ENCODE measurements at places on chromosomes 1 and 21.

- DNase-seq, result no peak
Measured at GRCh38 chr1:59685666-59686065, 129.1 kb upstream of the HOOK1 start.

DNA sequence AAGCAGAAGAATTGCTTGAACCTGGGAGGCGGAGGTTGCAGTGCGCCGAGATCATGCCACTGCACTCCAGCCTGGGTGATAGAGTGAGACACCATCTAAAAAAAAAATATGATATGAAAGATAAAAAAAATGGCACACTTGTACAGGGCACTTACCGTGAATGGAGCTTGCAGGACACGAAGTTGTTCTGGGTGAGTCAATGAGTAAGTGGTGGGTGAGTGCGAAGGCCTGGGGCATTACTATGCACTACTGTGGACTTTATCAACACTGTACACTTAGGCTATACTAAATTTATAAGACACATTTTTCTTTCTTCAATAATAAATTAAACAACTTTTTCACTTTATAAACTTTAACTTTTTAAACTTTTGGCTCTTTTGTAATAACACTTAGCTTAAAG lies 37.0 kb downstream of the TNFRSF8 start:
- no peak for DNase-seq

- DNase-seq, result no peak
Measured at GRCh38 chr1:11748294-11749202, 12.6 kb downstream of the AGTRAP start.

DNA sequence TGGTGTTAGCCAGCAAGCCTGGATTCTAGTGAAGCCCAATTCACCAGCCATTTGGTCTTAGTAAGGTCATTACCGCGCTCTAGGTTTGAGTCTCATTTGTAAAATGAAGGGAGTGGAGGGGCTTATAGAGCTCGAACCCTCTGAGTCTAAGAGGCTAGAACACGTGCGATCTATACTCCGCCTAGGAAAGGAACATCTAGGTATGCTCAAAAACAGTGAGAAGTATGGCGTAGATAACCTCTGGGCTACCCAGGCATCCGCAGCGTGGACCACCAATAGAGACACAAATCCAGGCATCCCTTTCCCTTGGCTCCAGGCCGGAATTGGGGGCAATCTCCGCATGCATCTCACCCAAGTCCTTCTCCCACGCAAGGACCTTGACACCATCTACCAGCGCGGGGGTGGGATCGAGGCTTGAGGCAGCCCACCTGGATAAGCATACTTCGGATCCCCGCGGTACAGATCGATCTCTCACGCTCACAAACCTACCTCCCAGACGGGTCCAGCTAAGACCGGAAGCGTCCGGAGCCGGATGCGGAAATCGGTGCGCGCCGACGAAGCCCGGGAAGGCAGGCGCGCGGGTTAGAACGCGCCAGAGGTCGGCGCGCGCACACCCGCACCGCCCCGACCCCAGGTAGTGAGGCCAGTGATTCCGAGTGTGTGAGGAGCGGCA lies at the start of gene METTL25B:
METTL25B (plus strand) TSS at position 544 of the 673 bp plus-strand sequence. CDS start 636 bp downstream, outside the sequence.
- peak; percentile 86 for DNase-seq

DNA sequence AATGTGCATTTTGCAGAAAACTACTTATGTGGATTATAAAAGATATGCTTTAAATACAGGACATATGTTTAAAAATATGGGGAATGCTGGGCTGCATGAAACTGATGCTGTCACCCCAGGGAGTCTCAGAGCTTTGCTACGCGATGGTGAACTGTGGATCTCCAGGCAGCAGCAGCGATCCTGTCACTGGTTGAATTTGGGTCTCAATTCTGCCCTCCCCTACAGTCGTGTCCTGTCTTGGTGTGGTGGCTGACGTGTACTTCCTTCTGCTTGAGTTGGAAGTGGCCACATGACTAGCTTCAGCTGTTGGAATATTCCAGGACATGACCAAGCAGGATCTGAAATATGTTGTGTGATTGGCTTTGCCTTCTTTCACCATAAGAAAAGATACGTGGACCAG lies 222.9 kb upstream of the AJAP1 start:
- DNase-seq, result no peak

GRCh38 chr1:147892216-147892615 lies 10.4 kb upstream of the GJA8 start:
- peak; percentile 8 for DNase-seq

GRCh38 chr1:203536980-203537455 lies 43.1 kb downstream of the OPTC start:
- no peak for DNase-seq

DNA sequence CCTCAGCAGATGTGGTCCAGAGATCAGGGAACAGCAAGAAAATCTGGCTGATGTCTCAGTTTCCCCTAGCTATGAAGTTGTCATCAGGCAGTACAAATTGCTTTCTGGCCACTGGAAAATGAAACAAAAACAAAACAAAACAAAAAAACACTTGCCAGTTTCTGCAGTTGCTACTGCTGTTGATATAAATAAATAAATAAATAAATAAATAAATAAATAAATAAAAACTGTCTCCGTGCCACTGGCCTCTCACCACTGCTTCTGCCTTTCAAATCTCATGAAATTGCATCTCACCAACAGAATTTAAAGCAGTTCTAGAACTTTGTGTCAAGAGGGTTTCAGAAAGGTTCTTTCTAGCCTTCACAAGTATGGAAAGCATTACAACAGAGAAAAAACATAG lies 62.9 kb downstream of the C1orf87 start:
- DNase-seq, result no peak

- DNase-seq, result no peak
Measured at GRCh38 chr21:45029298-45029947, 45.0 kb upstream of the ADARB1 start.

GRCh38 chr1:20359451-20360330 lies 69.0 kb downstream of the VWA5B1 start:
- DNase-seq, result peak; percentile 64

DNA sequence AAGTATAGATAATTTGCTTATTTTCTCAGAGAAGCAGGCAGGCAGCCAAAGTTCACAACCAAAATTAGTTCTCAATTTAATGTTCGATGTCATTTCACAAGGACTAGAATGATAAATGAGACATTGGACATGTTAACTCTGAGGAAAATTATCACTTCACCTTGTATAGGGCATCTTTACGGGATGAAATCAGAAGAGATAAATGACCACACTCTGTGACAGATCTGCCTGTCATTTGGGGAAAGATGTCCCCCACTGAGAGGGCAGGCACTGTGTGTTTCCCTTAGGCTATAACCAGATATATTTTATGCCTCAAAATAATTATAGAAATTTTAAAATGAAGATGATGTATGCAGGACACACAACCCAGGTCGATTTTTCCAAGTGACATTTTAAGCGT lies 642.9 kb downstream of the BRINP3 start:
- no peak for DNase-seq

DNA sequence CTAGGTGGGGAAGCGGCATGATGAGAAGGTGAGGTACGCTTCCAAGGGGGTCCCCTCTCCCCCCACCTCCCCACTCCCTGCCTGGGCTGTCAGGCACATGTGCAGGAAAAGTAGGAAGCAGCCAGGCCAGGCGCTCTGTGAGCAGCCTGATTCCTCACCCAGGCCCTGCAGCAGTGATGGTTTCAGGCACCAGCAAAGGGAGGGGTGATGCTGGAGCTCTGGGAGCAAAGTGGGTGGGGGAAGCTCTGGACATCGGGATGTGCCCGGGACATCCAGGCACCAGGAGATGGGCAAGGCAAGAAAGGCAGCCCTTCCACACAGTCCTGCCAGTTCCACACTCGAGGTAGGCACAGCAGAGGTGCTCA lies 106.1 kb downstream of the CRYAA start:
- no peak for DNase-seq

GRCh38 chr1:116972674-116973030 lies 28.9 kb upstream of the CD101 start:
- no peak for DNase-seq

- DNase-seq, result peak; percentile 40
Measured at GRCh38 chr1:225426395-225427234, 1.2 kb downstream of the LBR start.

DNA sequence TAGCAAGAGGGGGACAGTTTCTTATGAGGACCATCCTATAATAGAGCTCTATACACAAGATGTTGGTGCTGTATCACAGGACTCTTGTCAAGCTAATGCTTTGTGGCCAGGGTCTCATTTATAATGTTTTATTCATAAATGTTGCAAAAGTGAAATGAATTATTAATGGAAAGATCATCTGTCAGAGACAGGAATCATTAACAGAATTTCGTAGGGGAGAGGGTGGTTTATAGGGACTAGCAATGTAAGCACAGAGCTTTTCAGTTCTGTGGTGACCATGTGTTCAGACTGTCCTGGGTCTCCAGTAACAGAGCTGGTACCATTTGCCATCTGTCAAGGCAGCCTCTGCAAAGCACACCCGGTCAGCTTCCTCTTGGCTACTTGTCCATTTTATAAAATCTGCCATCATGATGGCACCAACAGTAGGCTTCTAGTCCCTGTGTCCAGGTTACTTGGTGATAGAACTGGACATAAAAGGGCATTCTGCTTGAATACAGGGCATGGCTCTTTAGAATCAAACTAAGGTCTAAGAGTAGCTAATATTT lies 36.2 kb downstream of the LPAR3 start:
- no peak for DNase-seq

DNA sequence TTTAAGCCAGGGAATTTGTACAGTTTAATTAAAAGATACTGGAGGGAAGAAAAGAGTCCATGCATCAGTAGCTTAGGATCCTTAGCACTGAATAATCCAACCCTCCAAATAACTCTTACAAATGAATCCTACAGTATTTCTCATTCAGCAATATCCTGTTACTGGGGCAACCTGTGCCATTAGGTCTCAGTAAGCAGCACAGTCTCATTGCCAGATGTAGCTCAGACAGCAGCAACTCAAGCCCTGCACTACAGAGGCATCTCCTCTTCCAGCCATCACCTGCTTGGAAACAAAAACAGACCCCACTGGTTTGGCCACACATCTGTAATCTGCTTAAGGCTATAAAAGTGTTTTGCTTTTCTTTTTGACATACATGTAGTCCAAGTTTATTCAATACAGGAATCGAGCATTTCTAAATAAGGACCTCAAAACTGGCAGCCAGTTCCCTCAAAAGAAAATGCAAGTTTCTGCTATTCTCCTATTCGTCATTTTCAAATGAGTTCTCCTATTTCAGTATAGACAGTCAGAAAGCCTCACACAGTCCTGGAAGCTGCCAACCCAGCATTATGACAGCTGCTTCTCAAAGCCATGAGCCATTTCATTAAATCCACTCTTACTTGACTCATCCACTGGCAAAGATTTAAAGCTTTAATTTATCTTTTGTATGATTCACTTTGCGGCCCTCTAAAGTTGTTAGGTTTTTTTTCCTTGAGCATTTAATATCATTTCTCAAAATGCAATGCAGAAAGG lies 129.0 kb downstream of the APP start:
- no peak for DNase-seq

- DNase-seq, result no peak
Measured at GRCh38 chr1:209650454-209650853, 1.8 kb downstream of the LAMB3 start.

- DNase-seq, result no peak
Measured at GRCh38 chr1:89941110-89941766, 53.7 kb upstream of the ZNF326 start.

DNA sequence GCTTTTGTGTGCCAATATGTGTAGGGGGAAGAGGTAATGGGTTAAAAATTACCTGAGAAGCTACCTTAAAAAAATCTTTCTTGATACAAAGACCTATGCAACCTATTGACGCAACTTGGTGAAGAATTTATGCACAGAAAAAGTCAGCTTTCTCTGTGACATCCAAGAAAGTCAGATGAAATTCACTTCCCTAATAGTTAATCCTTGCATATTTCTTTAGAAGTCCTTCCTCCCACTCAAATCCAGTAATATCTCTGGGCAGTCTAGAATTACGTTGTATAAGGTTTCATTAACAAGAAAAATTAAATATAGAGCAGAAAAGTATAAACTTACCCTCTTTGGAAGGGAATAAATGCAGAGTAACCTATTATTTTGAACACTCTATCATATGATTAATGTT lies 2.9 kb downstream of the UBAP2L start:
- no peak for DNase-seq

DNA sequence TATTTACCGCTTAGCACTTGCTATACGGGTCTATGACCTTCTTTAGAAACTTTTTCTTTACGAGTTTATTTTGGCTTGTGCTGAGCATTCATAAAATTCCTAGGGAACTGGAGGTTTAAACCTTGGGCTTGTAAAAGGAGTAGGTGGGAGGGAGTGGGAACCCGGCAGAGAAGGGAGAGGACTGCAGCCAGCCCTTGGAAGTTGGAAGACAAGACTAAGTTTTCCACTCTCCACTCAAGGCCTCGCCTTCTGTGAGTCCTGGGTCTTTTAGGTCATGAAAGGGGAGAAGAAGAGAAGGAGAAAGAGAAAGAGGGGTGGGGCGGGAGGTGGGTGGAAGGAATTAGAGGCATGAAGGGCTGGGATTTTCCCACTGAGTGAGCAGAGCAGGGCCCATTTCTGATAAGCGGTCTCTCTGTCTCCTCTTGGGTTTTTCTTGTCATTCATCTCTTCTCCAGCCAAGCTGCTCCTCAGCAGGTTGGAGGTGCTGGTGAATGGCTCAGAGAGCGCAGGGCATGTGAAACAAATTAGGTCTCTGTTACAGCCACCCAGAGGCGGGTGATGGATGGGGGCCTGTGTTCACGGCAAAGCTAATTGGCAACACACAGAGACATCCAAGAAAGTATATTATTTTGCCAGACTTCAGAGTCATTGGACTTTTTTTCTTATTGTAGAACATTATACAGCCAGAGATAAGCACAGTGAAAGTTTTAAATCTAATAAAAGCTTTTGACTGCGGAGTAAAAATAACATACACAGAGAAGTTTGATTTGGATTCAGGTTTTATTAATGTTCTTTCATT lies 247.3 kb downstream of the FOXD2 start:
- no peak for DNase-seq

GRCh38 chr1:79585801-79586200 lies 579.3 kb upstream of the ADGRL4 start:
- no peak for DNase-seq

DNA sequence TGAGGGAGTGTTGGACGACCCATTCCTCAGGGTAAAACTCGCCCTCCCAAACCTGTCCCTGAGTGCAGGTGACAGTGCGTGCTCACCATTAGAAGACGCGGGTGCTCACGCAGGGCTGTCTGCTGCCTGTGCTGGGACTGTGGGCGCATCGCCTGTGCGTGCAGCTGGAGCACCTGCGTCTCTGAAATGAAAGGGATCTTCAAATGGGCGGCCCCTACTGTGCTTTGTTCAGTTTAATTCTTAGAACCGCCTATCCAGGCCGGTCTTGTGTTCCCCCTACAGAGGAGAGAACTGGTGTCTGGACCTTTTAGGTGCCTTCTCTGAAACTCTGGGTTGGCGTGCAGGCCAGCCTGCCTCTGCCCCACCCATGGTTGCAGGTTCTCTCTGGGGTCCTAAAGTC lies 125.8 kb downstream of the PCBP3 start:
- peak; percentile 18 for DNase-seq

GRCh38 chr1:24900486-24900849 lies 29.6 kb downstream of the RUNX3 start:
- peak; percentile 16 for DNase-seq

GRCh38 chr1:159922511-159923202 lies 2.6 kb downstream of the TAGLN2 start:
- DNase-seq, result no peak

GRCh38 chr21:41304068-41304720 lies 12.4 kb upstream of the FAM3B start:
- no peak for DNase-seq

GRCh38 chr1:26180010-26180506 lies 2.8 kb downstream of the CNKSR1 start:
- no peak for DNase-seq

GRCh38 chr1:5707566-5708345 lies 284.5 kb downstream of the NPHP4 start:
- DNase-seq, result no peak
